ENCODE measurements at places on chromosomes 2 and 18.

DNA sequence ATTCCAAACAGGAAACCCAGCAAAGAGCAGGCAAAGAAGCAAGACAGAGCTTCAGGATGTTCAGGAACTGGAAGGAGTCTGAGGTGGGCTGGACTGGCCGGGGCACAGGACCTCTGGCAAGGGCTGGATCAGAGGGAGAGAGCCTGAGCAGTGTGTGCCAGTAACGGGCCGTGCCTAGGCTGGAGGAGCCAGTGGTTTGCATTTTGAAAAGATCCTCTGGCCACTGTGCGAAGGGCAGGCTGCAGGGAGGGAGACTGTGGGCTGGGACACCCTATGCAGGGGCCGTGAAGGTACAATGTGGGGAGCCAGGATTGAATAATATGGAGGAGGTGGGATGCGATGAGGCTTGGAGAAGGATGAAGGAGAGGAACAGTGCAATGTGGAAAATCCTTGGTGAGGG, 6.2 kb upstream of the SDC1 start:
- no peak for DNase-seq

- DNase-seq, result no peak
These were observed 157.9 kb downstream of the FMNL2 start for GRCh38 chr2:152492911-152493310.

- DNase-seq, result no peak
These were observed 360.8 kb downstream of the SOCS6 start for GRCh38 chr18:70649683-70650082.

GRCh38 chr2:239533569-239534316, 132.9 kb upstream of the HDAC4 start:
- DNase-seq, result no peak

- DNase-seq, result no peak
These were observed 38.4 kb downstream of the CYP26B1 start for GRCh38 chr2:72109291-72109690.

DNA sequence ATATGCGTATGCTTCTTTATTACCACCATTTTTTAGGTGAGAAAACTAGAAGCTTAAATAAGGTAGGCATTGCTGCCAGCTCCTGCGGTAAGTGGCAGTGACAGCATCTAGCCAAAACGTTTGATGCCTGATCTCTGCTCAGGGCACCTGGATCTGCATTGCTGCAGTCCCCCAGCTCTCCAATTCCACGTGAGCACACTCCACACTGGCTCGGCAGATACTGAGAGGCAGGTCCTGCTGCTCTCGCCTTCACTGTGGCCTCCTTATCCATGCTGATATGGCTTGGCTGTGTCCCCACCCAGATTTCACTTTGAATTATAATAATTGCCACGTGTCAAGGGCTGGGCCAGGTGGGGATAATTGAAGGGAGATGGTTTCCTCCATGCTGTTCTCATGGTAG, 160.9 kb downstream of the CTIF start:
- no peak for DNase-seq

GRCh38 chr2:169324581-169325260, 37.6 kb downstream of the LRP2 start:
- no peak for DNase-seq

- DNase-seq, result peak; percentile 77
These were observed 85.2 kb upstream of the NDUFV2 start for GRCh38 chr18:9017167-9017904.

DNA sequence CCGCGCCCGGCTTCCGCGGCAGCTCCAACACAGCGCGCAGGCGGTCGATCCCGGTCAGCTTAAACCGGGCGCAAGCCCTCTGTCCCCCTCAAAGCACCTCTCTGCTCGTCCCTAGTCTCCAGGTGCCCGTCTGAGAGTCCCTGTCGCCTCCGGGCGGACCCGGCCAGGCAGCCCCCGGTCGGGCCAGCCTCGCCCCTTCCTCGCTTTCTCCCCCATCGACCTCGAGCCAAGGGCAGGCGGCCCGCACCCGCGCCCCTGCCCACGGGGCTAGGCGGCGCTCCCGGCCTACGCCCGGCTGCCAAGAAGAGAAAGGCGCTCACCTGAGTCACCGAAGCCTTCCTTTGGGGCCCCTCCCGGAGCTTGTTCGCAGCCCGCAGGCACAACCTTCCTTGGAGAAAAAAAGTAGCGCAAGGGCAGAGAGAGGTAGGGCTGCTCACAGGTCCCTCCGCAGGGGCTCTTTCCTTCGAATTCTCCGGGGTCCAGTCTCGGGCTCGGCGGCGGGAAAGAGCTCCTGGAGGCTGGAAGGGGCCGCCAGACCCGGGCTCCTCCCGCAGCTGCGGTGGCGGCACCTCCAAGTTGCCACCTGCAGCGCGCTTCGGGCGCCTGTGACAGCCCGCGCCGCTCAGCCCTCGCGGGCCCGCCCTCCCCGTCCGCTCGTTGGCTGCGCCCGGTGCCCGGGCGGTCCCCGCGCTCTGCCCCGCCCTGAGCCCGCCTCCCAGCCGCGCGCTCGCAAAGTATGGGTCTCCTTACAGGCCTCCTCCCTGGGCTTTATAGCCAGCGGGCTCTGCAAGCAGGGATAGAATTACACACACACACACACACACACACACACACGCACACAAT, 86.5 kb upstream of the EPB41L3 start:
- DNase-seq, result peak; percentile 18

GRCh38 chr2:198498516-198498915, 694.1 kb downstream of the PLCL1 start:
- no peak for DNase-seq

GRCh38 chr2:68357605-68358337, 7.3 kb upstream of the PLEK start:
- peak; percentile 18 for DNase-seq

DNA sequence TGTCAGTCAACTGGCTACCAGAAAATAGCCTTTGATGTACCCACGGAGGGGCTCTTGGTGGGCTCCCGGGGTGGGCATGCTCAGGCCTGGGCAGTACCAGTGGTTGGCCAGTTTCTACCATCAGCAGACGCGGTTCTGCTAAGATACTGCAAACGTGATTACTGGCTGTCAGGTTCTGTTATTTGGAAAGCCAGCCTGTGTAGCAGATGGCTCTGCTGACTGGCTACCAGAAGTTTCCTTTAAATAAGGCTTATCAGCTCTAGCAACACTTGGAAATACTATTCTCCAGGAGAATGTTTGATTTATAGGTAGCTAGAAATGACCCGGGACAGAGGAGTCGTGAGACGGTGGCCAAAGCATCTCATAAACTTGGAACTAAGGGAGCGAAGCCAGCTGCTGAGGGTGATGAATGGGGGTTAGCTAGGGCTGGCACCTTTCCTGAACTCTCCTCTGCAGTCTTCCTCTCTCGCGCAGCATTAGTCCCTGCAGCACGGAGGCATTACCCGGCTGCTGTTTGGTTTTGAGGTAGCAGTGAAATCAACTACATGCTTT, 171.9 kb downstream of the AGAP1 start:
- DNase-seq, result no peak

- DNase-seq, result no peak
These were observed 30.6 kb downstream of the CHCHD5 start for GRCh38 chr2:112615051-112615450.
